ENCODE measurements at places on chromosomes 1 and 21. TPM values are rescaled to one million over a fixed set of nuclear protein-coding genes. Genes with fewer than 3 reads are reported as not detected.

GRCh38 chr1:79312438-79312837, 305.9 kb upstream of the ADGRL4 start:
- no peak for DNase-seq

DNA sequence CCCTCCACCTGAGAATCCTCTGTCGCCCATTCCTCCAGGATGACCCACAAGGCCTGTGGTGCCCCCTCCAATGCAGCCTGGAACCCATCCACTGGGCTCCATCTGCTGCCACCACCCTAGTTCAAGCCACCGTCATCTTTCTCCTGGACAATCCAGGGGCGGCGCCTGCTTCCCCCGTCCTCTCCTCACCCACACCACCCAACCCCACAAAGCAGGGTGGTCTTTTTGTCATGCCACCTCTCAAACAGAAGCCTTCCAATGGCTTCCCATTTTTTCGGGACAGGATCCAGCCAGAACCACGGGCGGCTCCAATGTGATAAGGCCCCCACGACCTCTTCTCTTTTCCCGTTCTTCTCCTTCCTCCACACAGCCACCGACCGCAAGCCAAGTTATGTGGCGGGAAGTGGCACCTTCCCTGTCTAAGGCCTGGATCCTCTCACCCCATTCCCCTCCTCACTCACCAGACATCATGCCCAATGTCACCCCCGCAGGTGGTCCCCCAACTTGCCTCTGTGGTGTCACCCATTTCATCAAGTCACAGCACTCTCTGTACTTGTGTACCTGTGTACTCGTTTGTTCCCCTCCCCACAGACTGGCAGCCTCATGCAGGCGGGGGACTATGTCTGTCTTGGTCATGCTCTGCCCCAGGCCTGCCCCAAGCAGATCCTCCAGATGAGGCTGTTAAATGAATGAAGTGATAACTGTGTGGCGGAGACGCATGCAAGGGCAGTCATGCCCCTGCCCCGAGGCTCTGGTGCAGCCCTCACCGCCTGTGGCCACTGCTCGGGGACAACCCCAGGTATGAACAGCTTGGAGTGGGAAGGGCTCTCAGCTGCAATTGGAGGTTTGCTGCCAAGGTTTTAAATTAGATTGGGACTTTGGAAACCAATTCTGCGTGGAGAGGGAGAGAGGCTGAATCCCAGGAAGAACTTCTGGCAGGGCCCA, 11.0 kb downstream of the UBXN11 start:
- no peak for DNase-seq

Gene ATP5PO
- total RNA-seq: 165 TPM

Gene GNAT2
- not detected for total RNA-seq

Gene CD101
- total RNA-seq: 1.3 TPM
